ENCODE measurements at places on chromosomes 5 and 9.

- peak; percentile 33 for DNase-seq
Measured at GRCh38 chr5:149205625-149206523, 64.6 kb downstream of the ABLIM3 start.

GRCh38 chr5:56375011-56375410 lies 141.9 kb upstream of the ANKRD55 start:
- peak; percentile 34 for DNase-seq

DNA sequence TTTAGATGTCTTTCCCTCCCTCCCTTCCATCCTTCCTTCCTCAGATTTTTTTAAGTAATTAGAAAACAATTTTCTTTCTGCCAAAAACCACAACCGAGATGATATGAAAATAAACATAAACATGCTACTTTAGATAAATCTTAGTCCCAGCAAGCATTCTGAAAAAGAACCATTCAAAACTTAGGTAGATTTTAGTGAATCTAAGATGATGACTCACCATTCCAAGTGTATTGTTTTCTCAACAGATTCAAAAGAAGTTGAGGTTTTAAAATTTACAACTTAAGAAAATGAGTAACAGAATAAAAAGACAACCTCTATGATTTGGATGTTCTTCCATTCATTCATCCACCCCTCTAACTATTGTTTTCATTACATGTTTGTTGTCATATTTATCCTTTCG lies 465.1 kb downstream of the PDE4D start:
- DNase-seq = no peak

GRCh38 chr5:115321309-115321708 lies 24.9 kb upstream of the CCDC112 start:
- DNase-seq = no peak

- DNase-seq = no peak
Measured at GRCh38 chr5:172954751-172955159, 4.5 kb upstream of the RPL26L1 start.

DNA sequence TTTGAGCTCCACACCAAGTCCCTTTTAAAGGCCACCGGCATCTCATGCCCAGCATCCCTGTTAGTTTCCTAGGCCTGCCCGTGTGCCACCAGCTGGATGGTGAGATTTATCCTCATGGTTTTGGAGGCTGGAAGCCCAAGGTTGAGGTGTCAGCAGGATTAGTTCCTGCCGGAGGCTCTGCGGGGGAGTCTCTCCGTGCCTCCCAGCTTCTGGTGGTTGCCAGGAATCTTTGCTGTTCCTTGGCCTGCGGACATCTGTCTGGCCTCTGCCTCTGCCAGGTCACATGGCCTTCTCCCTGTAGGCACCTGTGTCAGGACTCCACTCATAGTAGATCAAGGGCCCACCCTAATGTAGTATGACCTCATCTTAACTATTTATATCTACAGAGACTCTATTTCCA lies 45.4 kb downstream of the JADE2 start:
- no peak for DNase-seq

- DNase-seq = no peak
Measured at GRCh38 chr5:115810761-115811160, 5.7 kb downstream of the CDO1 start.

DNA sequence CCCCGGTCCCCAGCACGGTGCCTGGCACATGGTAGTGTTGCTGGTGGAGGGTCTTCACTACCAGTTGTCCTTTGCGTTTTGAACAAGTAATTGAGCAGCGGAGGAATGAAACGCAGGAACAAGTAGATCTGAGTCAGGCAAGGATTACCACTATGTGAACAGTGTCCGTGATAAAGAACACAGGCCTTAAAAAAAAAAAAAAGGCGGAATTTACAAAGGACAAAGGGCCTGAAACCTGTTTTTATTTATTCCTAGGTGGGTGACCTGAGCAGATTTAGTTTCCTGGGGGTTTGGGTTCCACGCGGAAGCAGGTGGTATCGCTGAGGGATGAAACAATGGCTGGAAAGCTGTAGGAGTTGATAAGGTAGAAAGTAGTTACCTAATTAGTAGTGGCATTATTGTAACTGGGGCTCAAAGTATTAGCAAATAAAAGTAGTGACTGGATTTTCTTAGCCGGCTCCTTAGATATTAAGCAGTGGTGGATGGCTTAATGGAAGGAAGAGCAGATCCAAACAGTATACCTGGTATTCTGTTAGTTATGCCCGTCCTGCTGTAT lies 1.1 kb downstream of the RUSC2 start:
- DNase-seq = no peak

DNA sequence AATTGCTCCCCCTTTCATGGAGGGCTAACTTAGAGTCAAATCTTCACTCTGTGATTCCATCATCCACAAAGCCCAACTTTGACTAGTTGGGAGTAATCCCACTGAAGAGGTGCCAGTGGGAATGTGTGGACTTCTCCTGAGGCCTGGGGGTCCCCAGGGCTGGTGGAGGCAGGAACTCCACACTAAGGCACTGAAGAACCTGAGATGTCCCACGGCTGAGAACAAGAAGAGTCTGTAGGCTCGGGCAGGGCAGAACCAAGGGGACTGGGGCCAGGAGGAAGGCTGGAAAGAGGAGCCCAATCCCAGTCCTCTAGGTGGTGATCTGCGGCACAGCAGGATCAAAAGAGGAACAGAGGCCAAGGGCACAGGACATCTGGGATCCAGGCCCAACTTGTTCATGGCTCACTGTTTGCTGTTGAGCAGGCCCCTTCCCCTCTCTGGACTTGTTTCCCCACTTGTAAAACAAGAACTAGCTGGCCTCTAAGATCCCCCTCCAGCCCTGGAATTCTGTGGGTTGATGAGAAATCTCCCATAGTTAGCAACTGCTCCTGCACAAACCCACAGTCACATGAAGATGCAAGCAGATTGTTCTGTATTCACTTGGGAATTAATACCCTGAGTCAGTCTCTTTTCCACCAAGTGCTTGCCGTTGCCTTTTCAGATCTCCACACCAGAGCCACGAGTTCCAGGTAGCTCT lies 32.7 kb upstream of the ALDH1B1 start:
- no peak for DNase-seq

DNA sequence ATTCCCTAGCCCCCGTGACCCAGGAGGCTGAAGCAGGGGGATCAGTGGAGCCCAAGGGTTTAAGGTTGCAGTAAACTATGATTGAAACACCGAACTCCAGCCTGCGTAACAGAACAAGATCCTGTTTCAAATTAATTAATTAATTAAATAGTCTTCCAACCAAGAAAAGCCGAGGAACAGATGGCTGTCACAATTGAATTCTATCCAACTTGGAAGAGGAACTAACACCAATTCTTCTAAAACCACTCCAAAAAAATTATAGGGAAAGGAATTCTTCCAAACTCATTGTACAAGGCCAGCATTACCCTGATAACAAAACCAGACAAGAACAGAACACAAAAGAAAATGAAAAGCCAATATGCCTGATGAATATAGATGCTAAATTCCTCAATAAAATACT lies 43.4 kb upstream of the RGS7BP start:
- no peak for DNase-seq

DNA sequence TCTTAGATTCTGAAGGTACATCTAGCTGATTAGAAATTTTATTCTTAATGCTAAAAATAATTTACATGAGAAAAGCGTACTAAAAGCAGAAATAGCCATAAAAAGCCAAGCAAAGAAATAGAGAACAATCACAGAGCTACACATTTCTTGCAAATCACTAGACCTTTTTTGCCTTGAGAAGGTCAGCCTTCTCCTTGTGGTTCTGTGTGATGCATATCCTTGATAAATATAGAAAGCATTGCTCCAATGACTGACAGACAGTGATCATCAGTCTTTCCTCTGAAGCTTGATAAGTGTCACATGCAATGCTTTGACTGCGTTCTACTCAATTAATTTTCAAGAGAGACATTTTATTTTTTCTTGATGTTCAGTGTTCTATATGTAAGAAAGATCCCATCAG lies 226.9 kb downstream of the CEMIP2 start:
- DNase-seq = no peak

Measured in heart right ventricle (tissue), 16 donors.